BJ (cell line): ENCODE measurements at places on chromosomes 1 and 21.

GRCh38 chr1:26582836-26583460, 53.4 kb downstream of the RPS6KA1 start:
- peak; percentile 26 for DNase-seq

DNA sequence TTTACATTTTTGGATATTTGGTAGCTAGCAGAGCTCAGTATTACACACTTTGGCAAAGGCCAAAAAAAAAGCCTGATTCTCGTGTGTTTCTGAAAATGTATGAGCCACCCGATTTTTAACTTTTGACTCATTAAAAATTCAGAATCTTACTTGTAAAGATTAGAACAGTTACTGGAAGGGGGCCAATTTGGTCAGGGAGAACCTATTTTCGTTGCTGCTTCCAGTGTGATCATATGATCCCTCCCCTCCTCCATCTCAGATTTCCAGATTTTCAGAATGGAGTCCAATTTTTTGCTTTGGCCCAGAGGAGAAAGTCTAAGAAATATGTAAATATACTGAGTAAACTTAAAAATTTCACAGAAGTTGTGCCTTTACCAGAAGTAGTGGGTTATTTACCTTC, 3.2 kb upstream of the OR2AK2 start:
- DNase-seq, result no peak

DNA sequence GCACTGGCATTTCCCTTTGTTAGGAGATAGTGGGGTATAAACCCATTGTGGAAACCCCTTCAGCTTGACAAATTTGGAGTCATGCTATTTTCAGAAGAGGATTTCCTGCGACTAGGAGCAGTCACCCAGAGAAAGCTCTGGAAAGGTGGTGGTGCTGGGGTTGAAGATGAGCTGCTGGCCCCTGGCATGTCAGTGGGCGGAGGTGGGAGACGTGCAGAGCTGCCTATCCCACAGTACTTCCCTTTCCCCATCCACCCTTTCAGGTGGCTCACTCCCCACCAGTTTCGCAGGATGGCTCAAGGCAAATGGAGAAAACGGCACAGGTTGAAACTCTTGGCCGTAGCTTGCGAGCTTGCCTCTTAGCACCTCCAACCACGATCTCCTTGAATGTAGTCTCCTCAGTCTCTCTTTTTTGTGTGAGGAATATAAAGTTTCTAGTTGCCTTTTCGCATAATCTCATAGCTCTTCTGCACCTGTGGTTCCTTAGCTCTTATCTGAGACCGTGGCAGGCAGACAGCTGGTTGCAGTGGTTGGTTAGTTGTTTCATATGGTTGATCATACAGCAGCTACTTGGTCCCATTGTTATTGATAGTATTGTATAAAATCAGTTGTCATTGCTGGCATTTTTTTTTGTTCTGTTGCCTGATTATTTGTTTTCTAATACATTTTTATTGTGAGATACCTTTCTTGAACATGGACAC, 48.2 kb downstream of the ADARB1 start:
- DNase-seq, result no peak

DNA sequence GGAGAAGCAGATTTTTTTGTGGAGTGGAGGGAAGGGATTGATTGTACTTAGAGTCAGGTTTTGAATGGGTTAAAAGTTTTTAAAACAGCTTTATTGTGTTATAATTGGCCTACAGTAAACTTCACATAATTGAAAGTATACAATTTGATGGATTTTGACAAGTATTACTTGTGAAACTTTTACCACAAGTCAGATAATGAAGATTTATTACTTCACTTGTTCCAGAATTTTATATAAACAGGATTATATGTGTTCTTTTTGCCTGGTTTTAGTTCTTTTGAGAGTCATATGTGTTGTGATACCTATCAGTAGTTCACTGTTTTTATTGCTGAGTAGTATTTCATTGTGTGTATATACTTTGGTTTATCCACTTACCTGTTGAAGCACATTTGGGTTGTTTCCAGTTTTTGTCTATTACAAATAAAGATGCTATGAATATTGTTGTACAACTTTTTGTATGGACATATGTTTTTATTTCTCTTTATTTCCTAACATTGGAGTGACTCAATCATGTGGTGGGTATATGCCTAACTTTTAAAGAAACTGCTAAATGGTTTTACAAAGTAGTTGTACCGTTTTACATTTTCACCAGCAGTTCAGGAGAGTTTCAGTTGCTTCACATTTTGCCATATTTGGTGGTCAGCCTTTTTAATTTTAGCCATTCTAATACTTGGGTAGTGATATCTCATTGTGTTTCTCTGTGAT, 71.0 kb downstream of the DYRK1A start:
- DNase-seq, result no peak

DNA sequence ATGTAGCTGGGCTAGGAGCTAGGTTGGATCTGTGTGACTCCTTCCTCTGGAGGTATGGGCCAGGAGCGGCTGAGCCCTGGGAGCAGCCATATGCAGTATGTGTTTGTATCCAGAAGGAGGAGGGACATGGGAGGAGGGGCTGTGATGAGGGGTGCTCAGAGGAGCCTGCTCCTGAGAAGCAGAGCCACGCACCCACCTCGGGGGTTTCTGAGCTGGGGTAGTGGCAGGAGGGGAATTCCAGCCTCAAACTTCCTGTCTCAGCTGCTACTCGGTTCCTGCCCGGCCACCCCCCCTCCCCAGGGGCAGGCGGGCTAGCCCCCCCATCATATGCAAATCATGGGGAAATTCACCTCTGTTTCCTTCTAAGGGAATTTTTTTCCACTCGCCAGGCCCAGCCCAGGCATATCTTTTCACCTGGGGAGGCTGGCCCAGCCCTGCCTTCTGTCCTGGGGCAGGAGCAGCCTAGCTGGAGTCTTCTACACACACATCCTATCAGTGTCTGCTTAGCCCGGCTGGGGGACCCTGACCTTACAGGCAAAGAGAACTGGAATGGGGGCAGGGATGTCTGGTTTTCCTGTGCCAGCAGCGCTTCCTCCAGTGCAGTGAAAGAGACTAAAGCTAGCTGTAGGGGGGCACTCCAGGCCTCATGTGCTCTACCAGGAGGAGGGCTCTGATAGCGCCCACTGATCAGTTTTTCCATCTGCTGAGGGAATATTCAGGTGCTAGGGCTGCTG, 3.0 kb downstream of the ZC3H12A start:
- no peak for DNase-seq

GRCh38 chr1:180674603-180675530, 43.0 kb downstream of the XPR1 start:
- DNase-seq, result no peak

GRCh38 chr1:51859333-51859732, 19.2 kb downstream of the NRDC start:
- DNase-seq, result no peak

DNA sequence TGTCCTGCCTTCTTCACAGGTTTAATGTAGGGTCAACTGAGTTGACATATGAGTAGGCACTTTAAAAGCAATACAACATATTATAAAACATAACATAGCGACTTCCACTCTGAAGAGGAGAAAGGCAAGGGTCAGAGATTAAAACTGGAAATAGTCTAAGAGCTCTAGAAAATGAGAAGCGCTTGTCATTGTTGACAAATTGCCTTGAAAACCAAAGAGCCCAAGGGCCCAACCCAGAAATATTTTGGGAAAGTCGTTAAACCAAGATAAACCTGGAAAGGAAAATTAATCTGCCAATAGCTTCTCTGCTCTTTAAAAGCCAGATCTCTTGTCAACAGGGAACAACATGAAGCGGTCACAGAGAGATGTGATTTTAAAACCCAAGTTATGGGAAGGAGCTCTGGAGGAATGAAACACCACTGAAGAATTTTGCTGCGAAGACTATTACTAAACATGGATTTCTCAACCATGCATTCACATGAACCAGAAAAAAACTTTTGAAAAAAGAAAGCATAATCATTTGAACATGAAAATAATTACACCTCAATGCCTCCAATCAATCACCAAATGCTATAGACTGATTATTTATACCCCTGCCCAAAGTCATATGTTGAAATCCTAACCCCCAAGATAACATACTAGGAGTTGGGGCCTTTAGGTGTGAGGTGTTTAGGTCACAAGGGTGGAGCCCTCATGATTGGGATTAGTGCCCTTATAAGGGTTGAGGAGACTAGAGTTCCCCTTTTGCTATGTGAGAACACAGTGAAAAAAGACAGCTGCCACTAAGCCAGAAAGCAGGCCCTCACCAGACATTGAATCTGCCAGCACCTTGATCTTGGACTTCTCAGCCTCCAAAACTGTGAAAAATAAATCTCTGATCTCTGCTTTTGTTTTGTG, 33.0 kb upstream of the MTF1 start:
- no peak for DNase-seq

- no peak for DNase-seq
These were observed 6.9 kb upstream of the GALE start for GRCh38 chr1:23807453-23807852.

- DNase-seq, result no peak
These were observed 193.0 kb upstream of the PBX1 start for GRCh38 chr1:164366014-164366413.

- DNase-seq, result no peak
These were observed 79.7 kb upstream of the GADD45A start for GRCh38 chr1:67605209-67605780.

DNA sequence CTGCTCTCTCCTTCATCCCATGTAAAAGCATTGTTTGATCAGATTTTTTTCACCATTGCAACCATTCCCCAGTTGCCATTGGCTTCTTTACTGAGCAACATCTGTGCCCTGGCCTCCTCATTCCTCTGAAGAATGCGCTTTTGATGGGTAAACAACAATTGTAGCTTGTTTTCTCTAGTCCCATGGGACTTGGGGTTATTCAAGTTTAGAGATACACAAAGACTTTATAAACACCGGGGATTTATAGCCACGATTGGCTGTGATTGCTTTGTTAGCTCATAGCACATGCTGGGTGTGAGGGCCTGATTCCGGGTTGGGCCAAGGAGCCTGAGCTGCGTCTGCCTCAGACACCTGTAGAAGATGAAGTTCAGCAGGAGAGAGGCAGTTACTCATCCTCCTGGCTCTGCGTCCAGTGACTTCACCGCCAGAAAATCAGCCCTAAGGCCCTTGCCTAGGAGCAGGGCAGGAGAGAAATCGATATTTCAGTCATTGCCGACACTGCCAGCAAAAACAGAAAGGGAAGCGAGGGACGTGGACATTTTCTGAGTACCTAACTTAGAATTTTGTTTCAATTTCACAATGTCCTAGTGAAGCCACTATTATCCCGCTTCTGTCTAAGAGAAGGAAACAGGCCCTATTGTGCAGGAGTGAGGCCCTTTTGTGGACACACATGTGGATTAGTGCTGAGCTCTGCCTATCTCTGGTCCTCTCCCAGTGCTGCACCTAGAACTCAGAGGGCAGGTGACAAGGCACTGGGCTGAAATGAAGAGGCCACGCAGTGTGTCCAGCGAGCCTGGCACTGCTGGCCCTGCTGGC, 159.8 kb upstream of the USP24 start:
- DNase-seq, result no peak

GRCh38 chr1:3000671-3001470, 20.4 kb upstream of the ACTRT2 start:
- no peak for DNase-seq

DNA sequence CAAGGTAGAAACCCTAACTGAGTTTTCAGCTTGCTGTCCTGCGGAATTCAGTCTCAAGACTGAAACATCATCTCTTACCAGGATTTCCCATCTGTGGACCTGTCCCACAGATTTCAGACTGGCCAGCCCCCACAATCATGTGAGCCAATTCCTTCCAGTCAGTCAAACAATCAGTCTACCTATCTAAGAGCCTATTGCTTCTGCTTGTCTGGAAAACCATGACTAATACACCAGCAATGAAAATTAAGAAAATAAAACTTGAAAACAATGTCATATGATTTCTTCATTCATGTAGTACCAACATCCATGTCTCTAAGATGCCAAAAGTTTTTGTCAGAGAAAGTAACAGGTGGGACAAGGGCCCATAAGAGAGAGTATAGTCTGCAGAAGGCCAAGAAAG, 57.6 kb upstream of the CRB1 start:
- DNase-seq, result no peak

DNA sequence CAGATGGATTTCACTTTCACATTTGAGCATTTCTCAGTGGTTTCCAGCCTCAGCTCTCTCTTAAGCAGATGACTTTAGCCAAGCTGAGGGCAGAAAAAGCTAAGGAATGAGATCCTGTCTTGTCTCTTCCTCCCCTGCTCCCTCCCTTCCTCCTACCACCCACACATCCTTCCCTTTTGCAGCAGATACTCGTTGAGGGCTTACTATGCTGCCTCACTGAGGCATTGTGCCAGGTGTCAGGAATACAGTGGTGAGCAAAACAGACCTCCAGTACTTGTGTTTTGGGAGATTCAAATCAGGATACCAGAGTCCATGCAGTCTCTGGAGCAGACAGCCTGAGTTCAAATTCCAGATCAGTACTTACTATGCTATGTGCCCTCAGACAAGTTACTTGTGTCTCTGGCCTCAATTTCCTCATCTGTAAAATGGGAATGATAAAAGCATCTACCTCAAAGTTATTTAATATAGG, 43.2 kb downstream of the KIF26B start:
- peak; percentile 75 for DNase-seq

GRCh38 chr1:185837711-185838110, 103.5 kb downstream of the HMCN1 start:
- DNase-seq, result no peak

DNA sequence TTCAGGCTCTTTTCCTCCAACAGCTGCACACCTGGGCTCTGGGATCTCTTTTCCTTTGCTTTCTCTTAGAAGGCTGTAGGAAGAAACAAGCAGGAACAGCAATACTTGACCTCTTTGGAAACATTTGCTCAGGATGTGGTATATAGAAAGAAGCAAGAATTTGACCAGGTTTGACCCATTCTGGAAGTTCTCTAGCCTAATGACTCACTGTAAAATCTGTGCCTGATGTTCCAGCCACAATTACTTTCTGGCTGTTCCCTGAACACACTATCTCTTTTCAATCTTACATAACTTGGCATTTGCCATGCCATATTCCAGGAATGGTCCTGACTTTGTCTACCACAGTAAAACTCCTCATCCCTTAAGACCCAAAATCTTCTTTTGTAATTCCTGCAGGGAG, 419.9 kb upstream of the DAB1 start:
- DNase-seq, result peak; percentile 55

- DNase-seq, result no peak
These were observed 78.0 kb downstream of the SYT6 start for GRCh38 chr1:114075546-114076242.

- peak; percentile 76 for DNase-seq
These were observed 2.6 kb downstream of the FUCA1 start for GRCh38 chr1:23865543-23865930.

DNA sequence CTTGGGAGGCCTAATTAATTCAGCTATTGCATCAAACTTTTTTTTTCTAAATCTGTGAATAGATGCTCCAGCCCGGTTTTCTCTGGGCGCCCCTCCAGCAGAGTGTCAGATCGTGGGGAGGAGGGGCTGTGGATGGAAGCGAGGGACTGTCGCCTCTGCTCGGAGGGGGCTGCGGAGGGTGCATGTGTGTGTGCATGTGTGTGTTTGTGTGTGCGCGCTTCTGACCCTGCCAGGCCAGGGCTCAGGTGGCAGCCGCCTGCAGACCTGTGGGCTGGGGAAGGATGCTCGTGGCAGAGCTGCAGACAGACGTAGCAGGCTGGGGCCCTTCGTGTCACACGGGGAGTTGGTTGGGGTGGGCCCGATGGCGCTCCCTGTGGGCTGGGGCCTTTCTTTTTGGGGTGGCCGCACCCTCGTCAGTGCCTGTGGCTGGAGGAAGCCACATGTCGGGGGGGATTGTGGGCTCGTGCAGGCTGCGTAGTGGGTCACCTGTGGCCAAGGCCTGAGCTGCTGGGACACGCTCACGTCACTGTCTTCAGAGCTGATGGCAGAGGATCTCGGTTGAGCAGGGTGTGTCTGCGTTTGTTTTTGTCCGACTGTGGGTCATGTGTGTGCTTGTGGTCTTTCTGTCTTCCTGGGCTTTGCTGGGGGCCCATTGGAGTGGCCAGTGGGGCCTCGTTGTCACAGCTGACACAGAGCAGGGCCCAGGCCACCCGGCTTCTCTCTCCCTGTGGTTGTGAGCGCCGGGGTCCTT, 2.8 kb downstream of the SKI start:
- no peak for DNase-seq
